B cell (primary cell): ENCODE measurements at places on chromosomes 13 and 19. TPM values are rescaled to one million over a fixed set of nuclear protein-coding genes. Genes with fewer than 3 reads are reported as not detected.

CPT1C gene
- total RNA-seq, result 1.7 TPM in 1 of 2 replicates, not detected in the other

FLT3LG gene
- 27.8 and 31.0 TPM in 2 replicates for total RNA-seq

GRIK5 gene
- total RNA-seq, result 0.27 TPM in 1 of 2 replicates, not detected in the other

AXL gene
- not detected in 2 replicates for total RNA-seq

HIPK4 gene
- 0.20 TPM in 1 of 2 replicates, not detected in the other for total RNA-seq

SMIM44 gene
- not detected in 2 replicates for total RNA-seq

LILRB3 gene
- total RNA-seq, result 0.25 and 0.34 TPM in 2 replicates

UBE2L5 gene
- 0.57 and 0.58 TPM in 2 replicates for total RNA-seq

COL5A3 gene
- total RNA-seq, result not detected in 2 replicates

LILRB5 gene
- total RNA-seq, result 0.05 and 0.17 TPM in 2 replicates

IRF3 gene
- 233 and 251 TPM in 2 replicates for total RNA-seq

MAP2K7 gene
- 71.9 and 76.3 TPM in 2 replicates for total RNA-seq

GJB6 gene
- total RNA-seq, result not detected in 2 replicates

SPATA13 gene
- total RNA-seq, result 8.3 and 8.8 TPM in 2 replicates

TMEM38A gene
- 6.7 and 7.1 TPM in 2 replicates for total RNA-seq

EIF3K gene
- 284 and 295 TPM in 2 replicates for total RNA-seq

NAPSA gene
- 3.5 and 4.7 TPM in 2 replicates for total RNA-seq

R3HDM4 gene
- total RNA-seq, result 165 and 176 TPM in 2 replicates

OR7C1 gene
- total RNA-seq, result not detected in 2 replicates

ABHD13 gene
- total RNA-seq, result 14.3 and 14.6 TPM in 2 replicates

TNFRSF19 gene
- total RNA-seq, result not detected in 2 replicates

PRR36 gene
- not detected in 2 replicates for total RNA-seq

ZNF600 gene
- total RNA-seq, result 41.7 and 51.6 TPM in 2 replicates

ELL gene
- 31.4 and 34.0 TPM in 2 replicates for total RNA-seq

TSHZ3 gene
- total RNA-seq, result 0.15 and 0.34 TPM in 2 replicates

TMEM238 gene
- total RNA-seq, result 4.3 and 4.7 TPM in 2 replicates

KLK11 gene
- total RNA-seq, result not detected in 2 replicates

FGF22 gene
- 2.9 and 3.4 TPM in 2 replicates for total RNA-seq

MYO16 gene
- not detected in 2 replicates for total RNA-seq

LAIR1 gene
- total RNA-seq, result 40.2 and 41.5 TPM in 2 replicates

CGB5 gene
- not detected in 2 replicates for total RNA-seq

CILP2 gene
- total RNA-seq, result 0.10 and 0.12 TPM in 2 replicates

ZNF780A gene
- total RNA-seq, result 32.3 and 32.8 TPM in 2 replicates

CLEC17A gene
- total RNA-seq, result 121 and 127 TPM in 2 replicates

MED16 gene
- 85.0 and 88.6 TPM in 2 replicates for total RNA-seq

PGLYRP1 gene
- total RNA-seq, result not detected in 2 replicates

C1QTNF9 gene
- not detected in 2 replicates for total RNA-seq

PGLYRP2 gene
- not detected in 2 replicates for total RNA-seq

ZNF560 gene
- total RNA-seq, result not detected in 2 replicates

GSX1 gene
- not detected in 2 replicates for total RNA-seq

ZNF382 gene
- 24.7 and 24.8 TPM in 2 replicates for total RNA-seq

KLF1 gene
- total RNA-seq, result not detected in 2 replicates

ZNF569 gene
- 11.1 and 13.9 TPM in 2 replicates for total RNA-seq

IRS2 gene
- 26.9 and 27.7 TPM in 2 replicates for total RNA-seq

INSR gene
- 6.3 and 8.8 TPM in 2 replicates for total RNA-seq

TNFSF9 gene
- total RNA-seq, result 11.7 TPM in 2 replicates

RASGRP4 gene
- 0.20 TPM in 1 of 2 replicates, not detected in the other for total RNA-seq

WDR87 gene
- total RNA-seq, result 0.07 TPM in 1 of 2 replicates, not detected in the other

F10 gene
- not detected in 2 replicates for total RNA-seq

NTN5 gene
- total RNA-seq, result 1.2 and 2.5 TPM in 2 replicates

PRTN3 gene
- total RNA-seq, result not detected in 2 replicates

ACP5 gene
- 151 and 158 TPM in 2 replicates for total RNA-seq

ZNF155 gene
- 8.4 and 8.9 TPM in 2 replicates for total RNA-seq

CALR3 gene
- total RNA-seq, result 0.44 TPM in 1 of 2 replicates, not detected in the other
